Germinal center (tissue), 1 donor: ENCODE measurements at places on chromosomes 6 and 20.

GRCh38 chr6:122553697-122554096, 56.5 kb upstream of the PKIB start:
- DNase-seq: no peak

DNA sequence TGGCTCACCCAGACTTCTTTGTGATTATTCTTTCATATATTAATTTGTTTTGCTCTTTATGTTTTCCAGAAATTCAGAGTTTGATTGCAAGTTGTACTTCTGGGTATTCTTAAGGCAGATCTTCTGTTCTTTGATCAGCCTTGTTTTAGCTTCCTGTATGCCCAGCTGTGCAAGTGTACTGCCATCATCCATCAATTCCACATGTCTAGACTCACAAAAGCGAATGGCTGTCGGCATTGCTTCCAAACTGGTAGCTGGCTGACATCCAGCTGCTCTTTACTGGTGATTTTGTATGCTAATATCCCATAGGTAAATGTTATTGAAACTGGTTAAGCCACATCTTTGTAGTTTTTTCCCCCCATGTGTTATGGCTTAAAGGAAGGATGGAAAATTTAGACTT, 1084.8 kb upstream of the CITED2 start:
- DNase-seq: no peak

DNA sequence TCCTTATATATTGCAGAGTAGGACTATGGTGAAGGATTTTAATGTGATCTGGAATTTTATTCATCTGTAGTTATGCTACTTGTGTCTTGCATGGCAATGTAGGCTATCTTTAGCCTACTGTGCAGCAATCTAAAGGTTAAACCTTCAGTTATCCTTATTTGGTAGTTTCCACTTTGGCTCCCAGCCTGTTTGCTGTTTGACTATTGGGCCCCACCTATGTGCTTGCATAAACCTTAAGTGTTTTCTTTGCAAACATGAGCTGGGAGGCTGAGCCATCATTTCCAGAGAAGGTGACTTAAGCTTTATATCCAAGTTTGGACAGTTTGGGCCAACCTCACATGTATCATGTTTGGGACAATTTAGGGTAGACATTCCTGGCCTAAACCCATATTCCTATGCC, 537.5 kb downstream of the BTBD3 start:
- no peak for DNase-seq

DNA sequence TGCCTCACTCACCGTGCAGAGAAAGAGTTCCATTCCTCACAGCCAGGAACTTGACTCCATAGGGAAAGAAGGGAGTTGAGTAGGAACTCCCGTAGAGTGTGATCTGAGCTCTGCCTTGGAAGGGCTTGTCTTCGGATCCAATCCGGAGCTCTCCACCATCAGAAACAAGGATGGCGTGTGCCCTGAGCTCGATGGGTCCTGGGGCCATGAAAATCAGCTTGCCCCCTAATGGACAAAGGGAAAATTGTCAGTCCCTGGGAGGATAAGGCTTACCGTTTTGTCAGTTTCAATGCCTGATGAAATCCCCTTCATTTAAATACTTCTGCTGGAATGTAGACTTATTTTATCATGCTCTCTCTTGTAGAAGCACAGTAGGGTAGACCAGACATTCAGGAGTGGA, 153.3 kb downstream of the PKHD1 start:
- peak; percentile 8 for DNase-seq

GRCh38 chr6:37585523-37585905, 85.8 kb upstream of the CCDC167 start:
- DNase-seq: no peak

GRCh38 chr6:124131779-124132178, 328.1 kb downstream of the NKAIN2 start:
- DNase-seq: no peak

- DNase-seq: no peak
Observed at GRCh38 chr6:157976345-157977175, 5.1 kb upstream of the SYNJ2 start.

GRCh38 chr6:11718031-11718430, 60.6 kb downstream of the ADTRP start:
- DNase-seq: no peak

DNA sequence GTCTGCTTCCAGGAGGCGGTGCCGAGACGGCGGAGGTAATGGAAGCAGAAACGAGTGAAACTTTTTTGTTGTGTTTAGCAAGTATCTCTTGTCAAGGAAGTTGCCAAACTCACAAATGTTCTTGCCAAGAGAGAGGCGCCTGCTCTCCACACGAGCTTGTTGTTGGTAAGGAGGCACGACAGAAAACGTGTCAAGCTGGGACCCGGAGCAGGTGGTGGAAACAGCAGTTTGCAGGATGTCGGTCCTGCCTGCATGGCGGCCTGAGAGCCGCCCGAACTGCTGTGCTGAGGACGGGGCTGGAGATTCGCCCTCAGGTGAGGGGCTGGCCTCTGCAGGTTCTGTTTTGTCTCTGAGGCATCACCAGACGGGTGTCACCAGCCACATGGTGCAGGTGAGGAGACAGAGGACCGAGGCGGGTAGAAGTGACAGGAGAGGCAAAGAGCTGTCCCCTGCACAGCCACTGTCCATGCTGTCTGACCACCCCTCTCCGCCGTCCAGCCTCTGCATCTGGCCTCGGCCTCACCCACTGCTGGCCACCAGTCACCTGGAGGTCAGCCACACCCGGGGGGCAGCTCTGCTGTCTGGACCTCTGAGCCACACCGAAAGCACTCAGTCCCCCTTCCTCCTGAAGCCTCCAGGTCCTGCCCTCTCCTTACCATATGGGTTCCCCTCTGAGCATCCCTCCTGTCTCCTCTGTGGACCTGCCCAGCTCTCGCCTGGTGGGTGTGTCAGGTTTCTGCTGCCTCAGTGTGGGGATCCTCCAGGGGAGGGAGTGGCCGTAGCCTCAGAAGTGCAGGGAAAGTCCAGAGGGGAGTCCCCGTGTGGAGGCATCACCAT, 261.5 kb downstream of the TAF4 start:
- no peak for DNase-seq

GRCh38 chr6:30841644-30842504, 42.4 kb upstream of the DDR1 start:
- DNase-seq: no peak

DNA sequence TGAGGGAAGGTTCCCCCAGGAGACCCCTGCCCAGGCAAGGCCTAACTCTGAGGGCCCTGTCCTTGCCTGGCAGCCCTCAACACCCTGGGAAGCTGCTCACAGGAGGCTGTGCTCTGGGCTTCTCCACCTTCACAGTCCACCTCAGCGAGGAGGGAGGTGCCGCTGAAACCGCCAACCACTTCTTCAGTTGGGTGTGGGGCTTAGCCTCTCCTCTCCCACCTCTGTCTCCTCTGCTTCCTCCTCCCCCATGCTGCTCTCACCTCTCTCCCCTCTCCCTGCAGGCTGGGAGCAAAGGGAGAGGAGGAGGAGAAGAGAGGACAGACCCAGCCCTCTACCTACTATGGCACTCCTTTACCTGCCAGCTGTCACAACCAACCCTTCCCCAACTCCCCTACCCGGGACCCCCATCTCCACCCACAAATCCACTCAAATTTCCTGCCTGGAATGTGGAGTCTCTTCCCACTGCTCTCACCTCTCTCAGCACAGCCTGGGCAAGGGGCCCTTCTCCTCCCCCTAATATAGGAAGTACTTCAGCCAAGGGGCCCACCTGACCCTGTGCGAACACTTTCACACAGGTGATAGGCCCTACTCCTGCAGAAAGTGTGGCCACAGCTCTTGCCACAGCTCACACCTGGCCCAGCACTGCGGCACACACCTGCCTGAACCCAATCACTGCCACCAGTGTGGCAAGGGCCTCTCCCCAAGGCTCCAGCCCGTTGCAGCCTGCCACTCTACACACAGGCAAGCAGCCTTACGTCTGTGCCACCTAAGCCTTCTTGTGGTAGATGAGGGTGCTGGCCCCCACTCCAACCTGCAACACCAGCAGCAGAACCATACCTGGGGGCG, 7.2 kb downstream of the RING1 start:
- DNase-seq: peak; percentile 1

- no peak for DNase-seq
Observed at GRCh38 chr6:1463275-1463674, 73.9 kb downstream of the FOXF2 start.

DNA sequence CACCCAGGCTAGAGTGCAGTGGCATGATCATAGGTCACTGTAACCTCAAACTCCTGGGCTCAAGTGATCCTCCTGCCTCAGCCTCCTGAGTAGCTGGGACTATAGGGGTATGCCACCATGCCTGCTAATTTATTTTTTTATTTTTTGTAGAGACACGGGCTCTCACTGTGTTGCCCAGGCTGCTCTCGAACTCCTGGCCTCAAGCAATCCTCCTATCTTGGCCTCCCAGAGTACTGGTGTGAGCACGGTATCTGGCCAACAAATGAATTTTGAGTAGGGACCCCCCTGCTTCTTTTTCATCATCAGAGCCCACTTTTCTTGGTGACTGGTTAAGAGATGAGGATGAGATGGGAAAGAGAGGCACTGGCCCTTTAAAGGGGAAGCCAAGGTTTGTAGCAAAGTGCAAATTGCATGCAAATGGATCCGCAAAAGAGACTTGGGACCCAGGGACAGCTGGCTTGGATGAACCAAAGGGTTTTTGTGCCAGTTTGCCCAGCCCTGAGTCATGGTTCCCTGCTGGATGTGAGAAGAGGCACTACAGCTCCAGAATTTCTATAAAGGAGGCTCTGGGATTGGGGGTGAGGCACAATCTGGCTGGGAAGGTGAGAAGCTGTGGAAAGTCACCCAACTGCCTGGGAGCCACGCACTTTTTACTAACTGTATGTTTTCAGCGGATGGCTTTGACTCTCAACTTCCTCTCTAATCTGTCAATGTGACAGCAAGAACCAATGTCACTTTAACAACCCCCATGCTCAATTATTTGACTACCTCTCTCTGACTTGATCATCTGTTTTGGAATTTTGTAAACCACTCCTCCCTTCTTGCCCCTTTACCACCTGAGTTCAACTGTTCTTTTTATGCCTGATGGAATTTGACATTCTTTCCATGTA, 58.7 kb upstream of the RNF24 start:
- DNase-seq: no peak

GRCh38 chr20:2883726-2884637, 10.7 kb downstream of the PTPRA start:
- no peak for DNase-seq

DNA sequence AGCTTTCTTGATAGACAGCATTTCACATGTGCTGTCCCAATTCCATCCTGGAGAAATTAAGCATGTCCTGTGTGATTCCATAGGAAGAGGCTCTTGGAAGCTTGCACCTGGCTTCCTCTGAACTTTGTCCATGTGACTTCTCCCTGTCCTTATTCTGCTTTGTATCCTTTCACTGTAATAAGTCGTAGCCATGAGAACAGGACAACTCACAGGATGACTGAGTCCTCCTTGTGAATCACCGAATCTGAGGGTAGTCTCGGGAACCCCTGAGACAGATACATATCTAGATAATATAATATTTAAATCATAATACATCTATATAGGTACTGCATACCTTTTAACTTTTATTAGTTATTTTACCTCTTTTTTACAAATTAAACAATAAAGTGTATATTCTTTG, 156.7 kb upstream of the THEMIS start:
- no peak for DNase-seq

DNA sequence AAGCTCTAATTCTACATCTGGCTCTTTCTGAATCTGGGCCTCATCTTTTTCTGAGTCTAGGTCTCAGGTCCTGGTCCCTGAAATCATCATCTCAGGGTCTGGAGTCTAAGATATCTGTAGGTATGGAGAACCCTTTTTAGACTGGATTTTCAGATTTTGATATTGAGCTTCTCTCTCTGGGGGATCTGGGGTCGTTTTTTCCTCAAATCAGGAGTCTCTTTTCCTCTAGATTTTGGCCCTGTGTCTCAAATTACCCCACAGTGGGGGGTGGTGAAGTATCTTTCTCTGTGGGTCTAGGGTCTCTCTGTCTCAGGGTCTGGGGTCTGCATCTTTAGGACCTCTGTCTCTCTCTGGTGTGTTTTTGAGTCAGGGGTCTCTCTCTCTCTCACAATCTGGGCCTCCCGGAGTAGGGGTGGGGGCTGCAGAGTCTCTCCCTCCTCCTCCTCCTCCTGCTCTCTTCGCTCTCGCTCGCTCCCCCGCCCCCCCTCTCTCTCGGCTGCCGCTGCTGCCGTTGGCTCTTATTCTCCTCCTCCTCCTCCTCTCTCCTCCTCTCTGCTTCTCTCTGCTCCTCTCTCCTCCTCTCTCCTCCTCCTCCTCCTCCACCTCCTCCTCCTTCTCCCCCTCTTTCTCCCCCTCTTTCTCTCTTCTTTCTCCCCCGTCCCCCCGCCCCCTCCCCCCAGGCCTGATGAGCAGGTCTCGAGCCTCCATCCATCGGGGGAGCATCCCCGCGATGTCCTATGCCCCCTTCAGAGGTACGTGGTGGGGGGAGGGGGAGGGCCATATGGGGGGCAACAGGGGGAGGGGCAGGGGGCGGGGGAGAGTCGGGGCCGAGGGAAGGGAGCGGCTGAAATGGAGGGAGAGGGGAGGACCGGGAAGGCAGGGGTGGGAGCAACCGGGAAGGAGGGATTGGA, at the start of gene SYNGAP1:
Gene SYNGAP1, plus strand, starts transcription at position 486 of the 911 bp plus-strand sequence. Its CDS starts 200 bp downstream, at position 686.
- no peak for DNase-seq

GRCh38 chr6:36033935-36034334, 6.3 kb downstream of the MAPK14 start:
- no peak for DNase-seq

DNA sequence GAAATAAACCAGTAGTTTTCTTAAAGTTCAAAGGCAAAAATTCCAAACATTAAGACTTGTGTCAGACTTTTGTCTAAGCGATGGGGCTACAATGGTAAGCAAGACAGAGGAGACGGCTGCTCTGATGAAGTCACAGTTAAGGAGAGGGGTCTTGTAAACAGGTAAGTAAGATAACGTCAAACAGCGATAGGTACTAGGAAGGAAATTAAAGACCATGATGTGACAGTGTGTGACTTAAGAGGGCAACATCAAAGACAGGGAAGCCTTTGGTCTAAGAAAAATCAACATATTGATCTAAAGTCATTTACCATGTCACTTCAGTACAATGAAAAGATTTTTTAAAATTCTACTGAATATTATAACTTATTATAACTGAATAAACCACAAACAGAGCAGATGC, 23.1 kb downstream of the NUDT3 start:
- DNase-seq: no peak

GRCh38 chr6:131728296-131728939, 17.6 kb upstream of the CTAGE9 start:
- no peak for DNase-seq

DNA sequence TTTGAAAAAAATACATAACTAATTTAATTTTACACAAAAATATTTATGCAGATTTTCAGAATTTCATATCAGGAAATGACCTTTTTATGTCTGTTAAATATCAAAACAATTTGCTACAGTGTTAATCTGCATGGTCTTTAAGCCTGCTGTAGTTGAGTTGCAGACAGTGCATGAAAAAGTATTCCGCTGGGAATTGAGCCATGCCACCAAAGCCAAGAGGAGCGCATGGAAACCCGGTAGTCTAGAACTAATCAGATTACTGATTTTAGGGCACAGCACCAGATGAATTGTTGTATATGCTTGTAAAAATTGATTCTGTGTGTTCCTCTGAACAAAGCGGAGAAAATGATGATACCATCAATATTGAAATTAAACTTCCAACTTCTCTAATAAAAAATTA, 34.3 kb upstream of the LAMP5 start:
- DNase-seq: no peak
